ENCODE measurements at places on chromosomes 7 and 10. TPM values are rescaled to one million over a fixed set of nuclear protein-coding genes. Genes with fewer than 3 reads are reported as not detected.

Gene OR2A42
- total RNA-seq, result under 0.01 TPM

Gene MYL7
- total RNA-seq, result 21.4 TPM

Gene UTF1
- not detected for total RNA-seq

Gene ATG9B
- not detected for total RNA-seq

Gene GLI3
- total RNA-seq, result 13.6 TPM

Gene OR2A12
- not detected for total RNA-seq

Gene RBP3
- total RNA-seq, result not detected

Gene NPC1L1
- total RNA-seq, result not detected

Gene SPAG6
- total RNA-seq, result 2.6 TPM
